ENCODE measurements at places on chromosomes 7 and 10.

DNA sequence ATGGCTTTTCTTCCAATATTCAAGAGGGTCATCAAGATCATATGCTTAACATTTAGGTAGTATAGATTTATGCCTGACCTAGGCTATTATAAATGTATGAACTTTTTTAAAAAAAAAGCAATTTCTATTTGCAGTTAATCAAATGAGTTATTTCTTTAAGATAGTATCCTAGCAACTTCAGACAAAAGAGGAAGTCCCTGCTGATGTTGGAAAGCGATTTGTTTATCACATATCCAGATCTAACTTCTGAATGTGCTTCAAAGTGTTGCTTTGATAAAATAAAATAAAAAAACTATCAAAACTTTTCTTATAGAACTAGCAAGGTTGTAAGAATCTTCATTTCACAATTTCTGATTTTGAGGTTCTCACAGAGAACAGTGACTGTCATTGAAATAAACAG lies 401.9 kb upstream of the PHF14 start:
- DNase-seq, result no peak

DNA sequence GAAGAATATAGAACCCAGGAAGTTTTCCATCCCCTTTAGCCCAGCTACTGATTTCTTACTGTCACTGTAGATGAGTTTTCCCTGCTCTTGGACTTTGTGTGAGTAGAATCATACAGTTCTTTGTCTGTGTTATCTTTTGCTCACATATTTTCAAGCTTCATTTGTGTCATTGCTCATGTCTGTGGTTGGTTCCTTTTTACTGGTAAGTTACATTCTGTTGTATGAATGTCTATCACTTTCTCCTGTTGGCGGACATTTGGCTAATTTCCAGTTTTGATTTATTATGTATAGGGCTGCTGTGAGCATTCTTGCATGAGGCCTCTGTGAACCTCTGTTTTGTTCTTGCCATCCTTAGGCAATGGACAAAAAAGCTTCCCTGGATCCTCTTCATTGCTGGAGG lies 5.3 kb downstream of the GLRX3 start:
- no peak for DNase-seq

- no peak for DNase-seq
Observed at GRCh38 chr10:43707770-43708169, 59.1 kb upstream of the ZNF32 start.

- DNase-seq, result no peak
Observed at GRCh38 chr10:101668566-101668965, 26.4 kb downstream of the FBXW4 start.

GRCh38 chr7:49398236-49398635 lies 375.2 kb upstream of the VWC2 start:
- DNase-seq, result no peak

GRCh38 chr10:45473126-45473525 lies 99.1 kb downstream of the ALOX5 start:
- DNase-seq, result no peak

DNA sequence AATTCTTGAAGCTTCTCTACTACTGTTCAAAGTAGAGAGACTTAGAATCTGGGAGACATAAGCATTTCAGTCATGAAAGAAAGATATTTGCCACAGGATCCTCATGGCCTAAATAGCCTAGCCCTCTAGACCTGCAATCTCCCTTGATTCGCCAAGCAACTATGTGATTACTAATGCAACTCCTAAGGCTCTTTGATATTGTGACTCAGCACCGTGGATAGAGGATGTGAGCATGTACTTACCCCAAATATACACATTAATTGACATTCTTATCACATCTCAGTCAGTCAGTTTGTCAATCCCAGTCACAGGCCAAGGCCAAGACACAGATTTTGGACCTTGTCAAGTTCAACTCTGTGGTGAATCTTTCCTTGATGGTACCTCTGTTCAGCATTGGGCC lies 42.6 kb downstream of the GPR37 start:
- no peak for DNase-seq

DNA sequence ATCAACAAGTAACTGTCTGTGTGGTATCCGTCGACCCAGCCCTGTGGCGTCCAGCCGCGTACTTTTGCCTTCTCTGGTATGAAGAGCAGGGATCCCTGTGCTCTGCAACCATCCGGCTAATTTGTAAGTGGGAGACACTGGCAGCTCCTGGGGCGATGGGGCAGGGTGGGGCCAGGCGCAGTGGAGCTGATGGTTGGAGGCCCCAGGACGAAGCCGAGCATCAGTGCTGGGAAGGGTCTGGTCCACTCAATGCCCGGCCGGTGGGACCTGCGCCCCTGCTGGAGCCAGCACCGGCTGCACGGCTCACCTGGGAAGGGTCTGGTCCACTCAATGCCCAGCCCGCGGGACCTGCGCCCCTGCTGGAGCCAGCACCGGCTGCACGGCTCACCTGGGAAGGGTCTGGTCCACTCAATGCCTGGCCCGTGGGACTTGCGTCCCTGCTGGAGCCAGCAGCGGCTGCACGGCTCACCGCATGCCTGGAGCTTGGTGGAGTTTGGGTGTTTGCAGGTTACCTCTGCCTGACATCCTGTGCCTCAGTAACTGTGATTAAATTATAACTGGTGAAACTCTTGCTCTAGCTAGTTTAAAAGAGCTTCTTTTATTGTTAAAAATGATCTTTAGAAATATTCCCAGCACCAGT lies 96.1 kb downstream of the NKX6-2 start:
- DNase-seq, result no peak

DNA sequence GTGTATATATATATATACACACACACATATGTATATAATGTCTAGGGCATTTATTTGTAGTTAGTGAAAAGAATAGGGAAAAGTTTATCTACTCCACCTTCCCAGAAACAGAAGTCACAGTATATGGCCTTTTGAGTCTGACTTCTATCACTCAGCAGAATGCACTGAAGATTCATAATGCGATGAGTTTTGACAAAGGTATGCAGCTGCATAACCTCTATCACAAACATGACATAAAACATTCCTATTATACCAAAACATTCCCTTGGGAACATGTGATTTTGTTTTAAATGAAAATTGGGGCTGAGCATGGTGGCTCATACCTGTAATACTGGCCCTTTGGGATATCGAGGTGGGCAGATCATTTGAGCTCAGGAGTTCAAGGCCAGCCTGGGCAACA lies 137.3 kb upstream of the EEPD1 start:
- DNase-seq, result no peak

- DNase-seq, result no peak
Observed at GRCh38 chr7:45969940-45970339, 48.9 kb upstream of the IGFBP3 start.

GRCh38 chr7:39430441-39430840 lies 135.8 kb upstream of the YAE1 start:
- no peak for DNase-seq

GRCh38 chr10:125343118-125343925 lies 183.0 kb upstream of the CTBP2 start:
- no peak for DNase-seq

- no peak for DNase-seq
Observed at GRCh38 chr10:98748298-98748697, 301.6 kb upstream of the HPS1 start.

DNA sequence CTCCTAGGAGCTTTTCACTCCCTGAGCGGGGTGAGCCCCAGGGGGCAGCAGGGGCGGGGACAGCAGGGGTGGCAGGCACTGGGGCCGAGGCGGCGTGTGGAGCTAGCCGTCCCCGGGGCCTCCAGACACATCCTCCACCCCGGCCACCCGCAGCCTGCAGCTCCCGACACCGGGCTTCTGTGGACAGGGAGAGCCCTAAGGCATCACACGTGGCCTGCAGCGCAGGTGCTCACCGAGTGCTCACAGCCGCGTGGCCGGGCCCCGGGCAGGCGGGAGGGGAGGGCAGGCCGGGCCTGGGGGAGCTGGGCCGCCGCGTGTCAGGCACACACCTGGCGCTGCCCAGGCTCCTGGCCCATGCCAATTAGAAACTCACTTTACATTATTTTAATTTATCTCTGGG lies 51.4 kb downstream of the MICALL2 start:
- DNase-seq, result no peak

DNA sequence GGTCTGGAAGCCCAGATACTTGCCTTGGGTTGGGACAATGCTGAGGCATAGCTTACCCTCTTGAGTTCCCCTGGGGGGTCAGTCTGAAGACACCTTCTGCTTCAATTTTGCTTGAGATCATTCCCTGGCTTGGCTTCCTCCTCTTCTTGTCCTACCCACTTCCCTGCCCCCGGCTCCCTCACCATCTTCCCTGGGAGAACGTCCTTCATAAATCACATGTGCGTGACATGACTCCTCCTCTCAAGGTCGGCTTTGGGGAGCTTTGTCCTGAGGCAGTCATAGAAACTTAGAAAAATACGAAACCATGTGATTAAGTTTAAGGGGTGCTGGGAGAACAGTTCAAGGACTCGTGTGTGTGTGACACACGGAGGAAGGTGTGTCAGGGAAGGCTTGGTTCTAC lies 122.6 kb downstream of the SH2D4B start:
- DNase-seq, result no peak

DNA sequence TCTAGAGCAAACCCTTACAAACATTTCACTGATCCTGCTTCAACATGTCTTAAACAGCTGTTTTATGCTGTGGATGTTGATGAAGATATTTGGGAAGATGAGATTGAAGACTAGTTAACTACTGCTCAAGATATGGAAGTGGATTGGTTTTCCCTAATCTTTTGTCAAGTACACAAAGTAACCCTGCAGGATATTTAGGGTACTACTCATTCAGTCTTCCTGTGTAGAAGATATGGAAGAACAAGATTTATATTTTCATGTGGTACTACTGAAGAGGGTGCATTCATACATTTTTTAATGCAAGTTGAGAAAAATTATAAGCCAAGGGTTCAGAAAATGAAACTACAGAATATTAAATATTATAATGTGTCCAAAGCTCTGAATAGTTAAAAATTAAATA lies 18.3 kb upstream of the TMEM140 start:
- DNase-seq, result no peak

- DNase-seq, result no peak
Observed at GRCh38 chr7:101557421-101557820, 71.7 kb downstream of the MYL10 start.

DNA sequence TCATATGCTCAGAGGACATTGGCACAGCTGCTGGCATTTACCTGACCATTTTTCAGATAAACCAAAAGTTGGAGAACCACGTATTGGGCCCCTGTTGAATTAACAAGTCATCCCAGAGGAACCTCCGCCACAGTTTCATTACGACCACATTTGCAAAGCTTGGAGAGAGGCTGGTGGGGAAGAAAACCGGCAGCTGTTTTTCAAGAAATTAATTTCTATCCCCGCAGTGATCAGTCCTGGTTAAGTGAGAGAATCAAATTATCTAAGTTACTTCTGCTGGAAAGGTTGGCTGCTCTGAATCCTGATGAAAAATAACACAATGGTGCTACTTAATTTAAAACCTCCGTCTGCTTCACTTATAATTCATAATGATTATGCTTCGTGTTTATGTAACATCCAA lies 737.1 kb upstream of the AUTS2 start:
- DNase-seq, result no peak

GRCh38 chr7:24595671-24596418 lies 22.6 kb downstream of the PALS2 start:
- DNase-seq, result no peak

DNA sequence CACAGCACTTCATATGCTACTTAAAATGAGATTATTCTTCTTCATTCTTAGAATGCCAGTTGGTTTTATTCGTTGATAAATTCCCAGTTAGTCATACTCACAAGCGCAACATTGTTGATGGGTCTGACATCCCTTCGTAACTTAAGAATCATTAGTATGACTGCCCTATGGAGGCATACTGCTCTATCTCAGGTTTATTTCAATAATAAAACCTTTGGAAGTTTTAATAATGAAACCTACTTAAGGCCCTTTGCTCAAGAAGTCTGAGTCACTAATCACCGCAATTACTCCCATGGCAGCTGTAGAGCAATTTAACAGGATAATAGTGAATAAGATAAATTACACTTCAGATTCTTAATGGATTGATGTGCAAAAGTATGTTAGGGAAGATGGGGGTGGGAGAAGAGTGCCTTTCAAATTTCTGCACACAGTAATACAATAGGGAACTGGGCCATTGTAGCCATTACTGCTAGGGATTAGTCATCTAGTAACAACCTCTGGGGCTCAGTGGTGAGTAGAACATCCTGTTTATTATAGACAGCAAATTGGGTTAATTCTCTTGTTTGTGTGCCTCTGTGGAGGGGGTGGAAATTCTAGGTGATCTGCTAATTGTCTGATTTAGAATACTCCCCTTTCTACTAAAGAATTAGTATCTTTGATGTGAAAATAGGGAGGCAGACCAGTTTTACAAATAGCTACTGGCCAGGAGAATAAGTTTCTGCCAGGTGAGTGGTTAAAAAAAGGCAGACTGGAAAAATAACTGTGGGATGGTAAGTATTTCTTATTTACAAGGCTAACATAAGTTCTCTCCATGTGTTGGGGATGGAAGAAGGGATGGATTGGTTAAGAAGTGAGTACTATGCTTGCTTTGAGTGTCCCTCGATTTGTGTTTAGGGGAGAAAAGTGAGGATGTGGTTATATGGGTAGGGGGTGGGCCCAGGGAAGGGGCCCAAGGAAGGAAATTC lies 74.5 kb upstream of the VKORC1L1 start:
- no peak for DNase-seq

GRCh38 chr10:34351161-34351560 lies 463.9 kb downstream of the PARD3 start:
- no peak for DNase-seq

- DNase-seq, result no peak
Observed at GRCh38 chr7:14045651-14046050, 56.2 kb upstream of the ETV1 start.

GRCh38 chr10:24202181-24202570 lies 6.8 kb upstream of the KIAA1217 start:
- DNase-seq, result no peak

DNA sequence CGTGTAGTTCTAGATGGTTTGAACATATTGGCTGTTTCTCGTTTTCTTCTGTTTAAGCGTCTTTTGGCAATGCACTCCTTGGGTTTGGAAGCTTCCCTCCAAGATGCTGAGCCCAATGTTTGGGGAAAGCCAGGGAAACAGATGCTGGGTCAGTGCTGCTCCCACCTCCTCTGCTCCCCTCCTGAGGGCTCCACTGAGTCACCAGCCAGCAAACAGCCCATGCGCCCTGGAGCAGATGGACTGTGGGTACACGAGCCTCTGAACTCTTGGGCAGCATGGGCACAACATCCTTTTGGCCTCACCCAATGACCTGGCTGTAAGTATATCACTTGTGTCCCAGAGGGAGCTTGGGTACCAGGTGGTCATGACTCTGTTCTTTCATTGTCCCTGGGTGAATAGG lies 207.6 kb downstream of the BUB3 start:
- no peak for DNase-seq

- no peak for DNase-seq
Observed at GRCh38 chr10:69239816-69240434, 19.8 kb downstream of the HKDC1 start.

DNA sequence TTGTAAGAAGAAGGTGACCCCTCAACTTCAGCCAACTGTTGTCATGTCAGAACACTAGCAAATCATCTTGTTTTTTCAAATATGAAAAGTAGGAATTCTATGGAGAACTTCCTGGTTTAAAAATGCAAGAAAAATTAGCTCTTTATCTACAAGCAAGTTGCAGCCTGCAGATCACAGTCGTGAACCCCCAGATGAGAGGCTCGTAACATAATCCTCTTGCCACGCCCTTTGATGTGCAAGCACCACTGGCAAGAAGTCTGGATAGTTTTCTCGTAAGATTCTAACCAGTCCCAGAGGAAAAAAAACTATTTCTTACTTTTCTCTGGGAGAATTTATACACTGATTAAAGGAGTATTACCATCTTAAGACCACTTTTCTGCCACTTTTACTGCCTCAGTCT lies 132.3 kb downstream of the DPY19L1 start:
- no peak for DNase-seq

- DNase-seq, result no peak
Observed at GRCh38 chr10:51311228-51311627, 236.9 kb downstream of the PRKG1 start.

GRCh38 chr7:122056977-122057376 lies 87.1 kb downstream of the AASS start:
- no peak for DNase-seq

All from activated naive CD4-positive, alpha-beta T cell (primary cell).